Activated gamma-delta T cell (primary cell): ENCODE measurements at places on chromosomes 5 and 9.

GRCh38 chr5:106459541-106459940 is 1211.2 kb downstream of the EFNA5 start:
- DNase-seq: no peak

- DNase-seq: no peak
Observed at GRCh38 chr9:129718647-129719046, 34.2 kb downstream of the PTGES start.

- DNase-seq: no peak
Observed at GRCh38 chr5:139975306-139975705, 67.8 kb downstream of the NRG2 start.

DNA sequence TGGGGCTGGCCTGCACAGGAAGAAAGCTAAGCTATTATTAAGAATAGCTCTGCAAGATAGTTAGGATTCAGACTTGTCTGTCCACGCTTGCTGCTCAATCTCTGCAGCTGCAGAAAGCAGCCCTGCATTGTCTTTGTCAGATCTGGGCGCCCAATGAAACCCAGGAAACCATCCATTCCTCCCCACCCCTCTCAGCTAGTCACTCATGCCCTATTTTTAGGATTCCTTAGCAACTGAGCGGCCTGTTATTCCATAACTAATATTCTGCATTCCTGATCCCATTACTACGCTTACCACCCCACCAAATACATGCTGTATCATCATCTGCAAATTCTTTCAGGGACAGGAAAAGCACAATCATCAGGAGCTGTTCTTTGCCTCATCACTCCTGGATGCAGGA is 52.9 kb upstream of the APC start:
- DNase-seq: no peak

DNA sequence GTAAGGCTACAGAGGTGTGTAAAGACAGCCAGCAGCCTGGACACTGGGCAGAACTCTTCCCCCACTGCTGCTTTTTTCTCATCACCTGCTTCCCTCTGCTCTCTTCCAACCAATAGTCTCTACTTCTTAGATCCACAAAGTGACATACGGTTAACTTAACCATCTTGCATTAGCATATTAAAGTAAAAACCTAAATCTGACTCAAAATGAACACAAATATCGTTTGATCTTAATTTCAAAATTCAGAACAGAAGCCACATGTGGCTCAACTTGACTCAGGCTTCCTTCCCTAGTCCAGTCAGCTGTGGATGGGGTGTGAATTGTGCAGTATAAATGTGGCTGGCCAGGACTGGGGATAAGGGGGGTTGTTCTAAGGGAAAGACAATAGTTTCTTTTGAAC is 114.3 kb downstream of the STARD4 start:
- no peak for DNase-seq
